CD4-positive, alpha-beta T cell treated with Interleukin-15 for 1 hour (primary cell): ENCODE measurements at places on chromosomes 3 and 15.

GRCh38 chr15:61128343-61128742 is 100.8 kb downstream of the RORA start:
- no peak for DNase-seq

DNA sequence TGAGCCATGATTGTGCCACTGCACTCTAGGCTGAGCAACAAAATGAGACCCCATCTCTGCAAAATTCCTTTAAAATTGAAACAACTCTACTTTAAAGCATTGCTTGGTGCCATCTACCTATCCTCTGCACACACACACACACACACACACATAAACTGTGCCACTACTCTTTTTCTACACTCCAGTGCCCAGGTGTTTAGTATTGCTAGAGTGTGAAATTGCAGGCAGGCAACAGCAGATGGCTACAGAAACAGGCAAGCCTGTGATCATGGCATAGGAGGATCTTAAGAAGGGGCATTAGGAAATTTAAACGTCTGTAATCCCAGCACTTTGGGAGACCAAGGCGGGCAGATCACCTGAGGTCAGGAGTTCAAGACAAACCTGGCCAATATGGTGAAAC is 39.0 kb downstream of the SIDT1 start:
- DNase-seq: no peak

DNA sequence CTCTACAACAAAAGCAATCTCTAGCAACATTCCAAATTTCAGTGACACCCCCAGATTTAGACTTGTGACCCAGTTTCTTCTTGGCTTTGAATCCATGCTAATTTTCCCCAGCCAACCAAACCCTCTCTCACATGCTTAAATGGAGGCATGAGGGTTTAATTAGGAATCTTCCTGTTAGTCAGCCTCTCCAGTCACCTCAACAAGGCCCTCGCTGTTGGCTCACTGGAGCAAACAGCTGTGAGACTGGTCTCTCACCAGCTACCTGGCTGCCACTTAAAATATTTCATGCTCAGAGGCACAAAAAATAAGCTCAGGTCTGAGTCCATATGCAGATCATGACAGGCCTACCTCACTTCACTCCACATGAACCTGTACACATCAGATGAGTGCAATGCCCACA is 630.4 kb upstream of the ADAMTS9 start:
- no peak for DNase-seq

DNA sequence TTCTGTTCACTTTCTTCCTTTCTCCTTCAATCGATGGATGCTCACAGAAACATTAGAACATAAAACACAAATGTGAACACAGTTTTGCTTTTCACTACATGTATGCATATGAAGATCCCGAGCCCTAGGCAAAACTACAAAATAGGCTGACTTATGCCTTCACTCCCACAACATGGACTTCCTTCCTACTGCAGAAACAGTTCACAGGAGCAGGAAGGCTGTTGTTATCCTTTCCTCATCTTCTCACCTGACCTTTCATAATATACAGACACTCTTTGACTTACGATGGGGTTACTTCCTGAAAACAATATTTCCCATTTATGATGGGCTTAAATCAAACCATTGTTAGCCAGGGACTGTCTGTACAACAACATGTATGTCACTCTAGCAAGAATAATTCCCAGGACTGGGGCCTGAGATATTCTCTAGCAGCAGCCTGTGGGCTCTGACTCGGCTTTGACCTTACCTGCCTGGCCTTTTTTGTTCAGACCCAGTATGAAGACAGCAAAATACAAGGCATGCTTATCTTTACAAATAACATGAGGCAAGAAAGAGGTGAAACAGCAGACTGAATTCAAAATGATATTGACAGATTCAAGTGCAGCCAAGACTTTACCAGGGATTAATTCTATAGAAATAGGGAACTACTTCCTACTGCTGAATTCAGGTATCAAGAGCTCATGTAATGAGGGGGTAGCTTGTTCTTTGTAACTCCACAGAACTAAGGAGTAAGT is 51.8 kb upstream of the PLXND1 start:
- DNase-seq: no peak

DNA sequence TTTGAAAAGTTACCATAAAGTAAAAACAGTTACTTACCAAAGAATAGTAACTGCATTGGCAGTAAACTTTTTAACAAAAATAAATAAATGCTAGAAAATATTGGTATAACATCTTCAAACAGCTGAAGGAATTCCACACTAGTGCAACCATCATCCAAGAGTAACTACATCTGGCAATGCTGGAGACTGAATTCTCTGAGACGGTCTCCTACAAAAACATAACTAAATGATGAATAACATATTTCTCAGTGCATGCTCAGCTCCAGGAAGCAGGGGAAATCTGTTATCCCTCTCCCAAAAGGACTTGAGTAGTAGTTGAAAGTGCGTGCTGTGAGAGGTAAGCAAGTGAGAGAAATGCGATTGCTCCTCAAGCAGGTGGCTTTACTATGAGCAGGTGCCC is 526.8 kb upstream of the CCDC54 start:
- DNase-seq: no peak

GRCh38 chr3:31710123-31710803 is 177.5 kb downstream of the STT3B start:
- DNase-seq: no peak

DNA sequence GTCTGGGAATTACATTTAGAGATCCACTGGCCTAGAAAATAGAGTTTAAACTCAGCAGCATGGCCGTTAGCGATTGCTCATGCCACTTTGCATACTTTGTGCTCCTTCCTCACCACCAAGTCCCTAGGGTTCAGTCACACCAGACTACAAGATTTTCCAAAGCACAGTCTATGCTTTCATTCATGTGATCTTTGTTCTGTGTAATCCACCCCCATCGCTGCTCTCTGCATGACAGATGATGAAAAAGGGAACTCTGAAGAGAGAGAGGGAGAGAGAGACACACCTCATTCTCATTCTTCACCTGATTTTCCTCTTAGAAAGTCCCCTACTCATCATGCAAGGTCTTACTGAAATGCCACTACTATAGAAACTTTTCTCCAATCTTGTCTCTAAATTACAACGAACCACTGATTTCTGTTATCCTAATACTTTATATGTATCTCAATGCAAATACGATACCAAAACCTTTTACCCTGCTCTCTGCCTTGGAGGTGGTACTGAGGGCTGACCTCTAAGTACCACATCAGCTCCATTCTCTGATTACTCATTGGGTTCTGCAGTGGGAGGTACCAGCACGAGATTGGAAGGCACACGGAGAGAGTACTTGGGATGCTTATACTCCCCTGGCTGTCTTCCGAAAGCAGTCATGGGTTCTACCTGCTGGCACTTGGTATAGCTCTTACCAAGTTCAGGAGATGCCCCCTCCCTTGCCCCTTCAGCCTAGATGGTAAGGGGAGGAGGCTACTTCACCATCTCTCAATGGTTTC is 1.1 kb upstream of the PARP15 start:
- peak; percentile 65 for DNase-seq

GRCh38 chr15:68034081-68034480 is 20.0 kb upstream of the PIAS1 start:
- DNase-seq: no peak

- no peak for DNase-seq
Measured at GRCh38 chr3:30642849-30643361, 36.5 kb downstream of the TGFBR2 start.

DNA sequence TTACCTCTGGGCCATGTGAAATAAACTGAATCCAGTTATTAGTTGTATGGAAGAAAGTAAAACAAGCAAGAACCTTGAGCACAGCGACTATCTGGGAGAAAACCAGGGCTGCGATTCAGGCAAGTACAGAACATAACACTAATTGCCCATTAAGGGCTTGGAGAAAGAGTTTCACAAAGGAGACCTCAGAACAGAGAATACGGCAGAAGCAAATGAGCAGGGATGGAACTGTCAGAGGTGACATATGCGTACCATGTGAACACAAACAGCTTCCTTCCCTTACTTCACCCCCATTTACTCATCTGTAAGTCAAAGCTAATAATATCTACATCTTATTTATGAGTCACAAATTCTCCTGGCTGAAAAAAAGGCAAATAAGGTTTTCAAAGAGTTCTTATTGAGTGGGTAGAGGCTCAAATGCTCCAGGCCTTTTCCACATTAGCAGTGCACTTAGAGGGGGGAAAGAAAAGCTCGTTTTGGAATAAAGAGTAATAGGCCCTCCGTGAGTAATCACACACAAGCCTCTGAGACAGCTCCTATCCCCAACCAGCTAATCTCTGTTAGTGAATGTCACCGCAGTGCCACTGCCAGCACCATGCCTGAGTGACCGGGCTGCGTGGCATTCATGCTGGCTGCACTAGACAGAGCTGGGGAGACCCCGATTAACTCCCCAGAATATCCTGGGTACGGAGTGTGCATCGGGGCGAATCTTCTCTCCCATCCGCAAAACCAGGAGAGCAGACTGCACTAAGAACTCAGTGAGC is 2.6 kb downstream of the PCSK6 start:
- no peak for DNase-seq

- DNase-seq: no peak
Measured at GRCh38 chr3:38601956-38602550, 47.4 kb downstream of the SCN5A start.

- no peak for DNase-seq
Measured at GRCh38 chr15:60172143-60172542, 168.0 kb downstream of the FOXB1 start.

DNA sequence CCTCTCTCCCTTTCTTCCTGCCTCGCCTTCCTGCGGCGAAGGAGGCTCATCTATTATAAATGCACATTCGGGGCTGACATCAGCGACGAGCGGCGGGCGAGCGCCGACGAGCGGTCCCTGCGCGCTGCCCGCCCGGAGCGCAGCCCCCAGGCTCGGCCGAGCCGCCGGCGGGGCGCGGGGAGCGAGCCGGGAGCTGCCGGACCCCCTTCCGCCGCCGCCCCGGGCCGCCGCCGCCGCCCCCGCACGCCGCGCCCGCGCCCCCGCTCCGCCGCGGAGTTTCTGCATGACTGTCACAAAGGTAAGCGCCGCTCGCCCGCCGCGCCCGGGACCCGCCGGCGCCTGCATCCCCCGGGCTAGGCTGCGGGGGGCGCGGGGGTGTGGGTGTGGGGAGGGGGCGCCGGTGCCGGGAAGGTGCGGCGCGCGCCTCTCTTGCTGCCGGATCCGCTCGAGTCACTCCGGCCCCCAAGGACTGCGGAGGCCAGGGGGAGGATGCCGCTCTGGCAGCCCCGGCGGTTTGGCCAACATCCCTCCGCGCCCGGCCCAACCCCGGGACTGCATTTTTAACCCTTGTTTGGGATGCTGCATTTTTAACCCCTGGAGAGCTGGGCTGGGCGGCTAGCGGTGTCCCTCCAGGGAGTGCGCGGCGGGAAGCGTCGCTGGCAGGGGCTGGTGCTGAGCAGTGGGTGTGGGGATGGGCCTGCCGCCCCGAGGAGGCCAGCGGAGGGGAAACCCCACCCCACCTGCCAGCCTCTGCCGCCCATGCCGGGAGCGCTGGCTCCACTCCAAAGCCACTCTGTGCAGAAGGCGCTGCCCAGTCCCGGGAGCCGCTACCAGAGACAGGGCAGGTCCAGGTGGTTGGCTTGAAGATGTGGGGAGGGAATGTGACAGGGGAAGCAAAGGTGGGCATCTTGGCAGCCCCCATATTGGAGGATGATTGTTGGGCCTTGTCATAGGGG is at the start of gene CORO2B:
TSS of gene CORO2B (plus strand) at position 14 of the 956 bp plus-strand sequence. CDS start at position 284, 270 bp downstream.
- DNase-seq: no peak

- DNase-seq: no peak
Measured at GRCh38 chr15:39132070-39132469, 448.8 kb upstream of the THBS1 start.

DNA sequence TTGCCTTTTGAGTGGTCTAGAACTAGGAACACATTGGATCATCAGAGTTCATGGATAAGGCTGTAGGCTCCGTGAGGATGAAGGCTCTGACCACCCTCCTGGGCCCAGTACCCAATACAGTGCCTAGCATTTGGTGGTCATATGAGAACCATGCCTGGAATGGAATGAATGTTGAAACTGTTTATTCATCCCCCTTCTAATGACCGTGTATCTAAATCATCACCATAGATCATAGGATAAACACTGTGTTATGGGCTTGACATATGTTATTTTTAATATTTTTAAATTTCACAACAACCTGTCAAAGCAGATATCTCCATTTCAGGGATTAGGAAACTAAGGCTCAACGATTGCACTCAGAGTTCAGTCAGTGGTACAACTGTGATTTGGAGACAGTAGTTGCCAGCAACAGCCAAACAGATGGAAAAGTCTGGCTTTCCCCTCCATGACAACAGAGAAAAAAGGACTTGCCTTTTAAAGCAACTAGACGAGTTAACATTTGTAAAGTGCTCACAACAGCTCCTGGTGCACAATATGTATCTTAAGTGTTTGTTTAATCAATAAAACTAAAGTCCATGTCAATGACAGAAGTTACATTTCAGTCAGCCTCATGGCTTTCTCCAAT is 89.6 kb downstream of the TMEM266 start:
- DNase-seq: no peak

GRCh38 chr15:66701422-66702034 is 508 bp upstream of the SMAD6 start:
- DNase-seq: no peak

GRCh38 chr3:63228087-63228486 is 50.0 kb upstream of the SYNPR start:
- no peak for DNase-seq

DNA sequence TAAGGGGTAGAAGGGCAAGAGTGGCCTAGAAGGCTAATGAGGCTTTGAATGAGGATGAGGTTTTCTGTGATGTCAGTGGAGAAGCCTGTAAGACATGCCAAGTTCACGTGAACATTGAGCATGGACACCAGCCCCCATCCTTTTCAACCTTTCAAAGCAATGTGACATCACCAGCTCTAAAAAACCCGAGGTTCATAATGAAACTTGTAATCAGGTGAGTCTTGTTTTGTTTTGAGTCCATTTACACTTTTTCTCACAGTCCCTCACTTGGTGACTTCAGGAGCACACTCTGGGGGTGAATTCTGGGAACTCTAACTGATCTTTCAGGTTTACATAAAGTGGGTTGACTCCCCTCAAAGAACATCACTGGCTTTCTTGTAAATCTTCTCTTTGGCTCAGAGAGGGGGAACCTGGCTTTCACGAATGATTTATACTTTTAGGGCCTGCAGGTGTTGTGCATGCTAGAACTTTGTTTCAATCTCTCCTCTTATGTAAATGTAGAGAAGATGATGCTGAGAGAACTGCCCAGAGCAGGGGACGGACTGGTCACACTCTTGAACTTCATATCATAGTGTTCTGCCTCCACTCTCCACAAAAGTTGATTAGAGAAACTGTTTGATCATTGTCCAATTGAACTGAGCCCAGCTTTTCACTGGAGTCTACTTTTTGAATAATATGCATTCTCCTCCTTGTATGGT is 224.7 kb upstream of the SATB1 start:
- DNase-seq: peak; percentile 20

- no peak for DNase-seq
Measured at GRCh38 chr3:55579496-55579895, 92.4 kb upstream of the WNT5A start.

GRCh38 chr3:192091831-192092230 is 630.9 kb downstream of the PYDC2 start:
- no peak for DNase-seq

GRCh38 chr15:40984964-40985363 is 31.7 kb downstream of the CHAC1 start:
- DNase-seq: no peak

- no peak for DNase-seq
Measured at GRCh38 chr15:25797511-25797935, 65.6 kb downstream of the ATP10A start.

GRCh38 chr3:26997226-26997625 is 372.0 kb downstream of the NEK10 start:
- no peak for DNase-seq
